ENCODE measurements at places on chromosomes 12 and 14.
A peak's percentile ranks its signal among the peaks of the same experiment; 100 is the strongest.

DNA sequence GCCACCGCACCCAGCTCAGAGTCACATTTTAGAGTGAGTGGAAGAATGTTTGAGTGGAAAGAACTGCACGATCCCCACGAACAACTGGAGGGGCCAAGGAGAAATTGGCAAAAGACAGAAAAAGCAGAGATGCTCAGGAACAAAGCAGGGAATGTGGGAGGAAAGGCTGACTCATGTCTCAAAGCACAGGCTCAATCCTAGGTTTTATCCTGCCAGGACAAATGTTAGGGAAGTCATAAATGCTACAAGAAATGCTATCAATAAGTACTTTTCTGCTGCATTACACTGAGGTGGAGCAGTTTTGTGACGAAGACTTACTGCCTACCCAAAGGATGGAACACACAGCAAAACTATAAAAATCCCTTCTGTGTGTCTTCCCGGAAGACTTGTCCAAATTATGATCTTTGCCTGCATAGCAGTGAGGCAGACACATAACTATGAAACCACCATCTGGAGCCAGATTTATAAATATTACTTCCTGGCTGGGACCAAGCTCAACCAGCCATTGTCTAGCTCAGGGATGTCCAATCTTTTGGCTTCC lies 26.7 kb downstream of the NIN start:
- DNase-seq: no peak

DNA sequence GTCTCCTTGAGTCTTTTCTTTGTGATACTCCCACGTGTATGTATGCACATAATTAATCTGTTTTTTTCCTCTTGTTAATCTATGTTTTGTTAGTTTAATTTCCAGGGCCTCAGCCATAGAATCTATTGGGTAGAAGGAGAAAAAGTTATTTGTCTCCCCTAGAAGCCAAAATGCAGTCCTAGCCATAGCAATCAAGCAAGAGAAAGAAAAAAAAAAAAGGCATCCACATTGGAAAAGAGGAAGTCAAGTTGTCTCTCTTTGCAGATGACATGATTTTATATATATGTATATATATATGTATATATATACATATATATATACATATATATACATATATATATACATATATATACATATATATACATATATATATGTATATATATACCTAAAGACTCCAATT lies 25.4 kb upstream of the ETV6 start:
- no peak for DNase-seq

GRCh38 chr14:61321385-61322010 lies at the start of gene PRKCH:
Gene PRKCH (plus strand): TSS chr14:61321579. CDS start chr14:61322102, 523 bp downstream.
- DNase-seq: peak; percentile 21

DNA sequence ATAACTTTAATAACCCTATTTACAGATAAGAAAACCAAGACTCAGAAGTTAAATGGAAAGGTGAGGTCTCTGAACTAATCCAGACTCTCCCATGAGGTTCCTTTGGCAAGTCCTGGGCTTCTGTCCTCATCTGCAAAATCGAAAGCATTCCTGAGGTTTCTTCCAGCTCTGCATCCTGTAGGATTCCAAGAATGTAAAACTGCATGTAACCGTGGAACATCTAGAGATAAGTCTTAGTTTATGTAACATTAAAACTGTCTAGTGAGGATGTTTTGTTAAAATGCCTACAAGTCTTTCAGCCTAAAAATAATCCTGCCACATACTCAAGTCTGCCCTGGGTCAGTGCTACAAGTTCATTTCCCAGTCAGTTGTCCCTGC lies 7.3 kb upstream of the ITFG2 start:
- no peak for DNase-seq

DNA sequence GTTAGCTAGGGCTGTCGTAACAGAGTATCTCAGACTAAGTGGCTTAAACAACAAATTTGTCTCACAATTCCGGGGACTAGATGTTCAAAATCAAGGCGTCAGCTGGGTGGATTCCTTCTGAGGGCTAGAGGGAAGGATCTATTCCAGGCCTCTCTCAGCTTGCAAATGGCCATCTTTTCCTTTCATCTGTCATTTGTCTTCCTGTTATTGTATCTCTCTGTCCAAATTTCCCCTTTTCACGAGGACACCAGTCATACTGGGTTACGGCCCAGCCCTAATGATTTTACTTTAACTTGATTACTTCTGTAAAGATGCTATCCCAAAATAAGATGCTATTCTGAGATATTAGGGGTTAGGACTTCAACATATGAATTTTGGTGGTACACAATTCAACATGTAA lies 119.0 kb upstream of the CPSF6 start:
- no peak for DNase-seq

GRCh38 chr14:68730811-68731425 lies 61.9 kb downstream of the ZFP36L1 start:
- no peak for DNase-seq

DNA sequence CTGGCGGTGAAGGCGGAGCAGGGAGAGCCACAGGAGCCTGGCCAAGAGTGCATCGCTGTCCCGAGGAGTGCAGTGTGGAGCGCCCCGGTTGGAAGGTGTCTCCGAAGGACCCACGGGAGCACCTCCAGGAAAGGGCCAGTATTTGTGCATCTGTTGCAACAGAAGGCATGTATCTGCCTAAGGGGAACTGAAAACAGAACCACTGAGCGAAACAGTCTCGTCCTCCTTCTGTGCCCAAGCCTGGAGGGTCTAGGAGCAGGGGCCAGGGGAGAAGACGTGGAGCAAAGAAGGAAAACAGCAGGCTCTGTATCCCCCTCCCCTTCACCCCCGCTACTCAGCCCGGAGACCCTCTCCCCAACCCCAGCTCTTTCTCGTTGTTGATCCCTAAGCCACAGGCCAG lies 5.3 kb upstream of the LRRC10 start:
- DNase-seq: no peak

- no peak for DNase-seq
Measured at GRCh38 chr14:41146391-41146790, 460.3 kb upstream of the LRFN5 start.

- DNase-seq: no peak
Measured at GRCh38 chr14:22610931-22611330, 12.8 kb downstream of the ABHD4 start.

DNA sequence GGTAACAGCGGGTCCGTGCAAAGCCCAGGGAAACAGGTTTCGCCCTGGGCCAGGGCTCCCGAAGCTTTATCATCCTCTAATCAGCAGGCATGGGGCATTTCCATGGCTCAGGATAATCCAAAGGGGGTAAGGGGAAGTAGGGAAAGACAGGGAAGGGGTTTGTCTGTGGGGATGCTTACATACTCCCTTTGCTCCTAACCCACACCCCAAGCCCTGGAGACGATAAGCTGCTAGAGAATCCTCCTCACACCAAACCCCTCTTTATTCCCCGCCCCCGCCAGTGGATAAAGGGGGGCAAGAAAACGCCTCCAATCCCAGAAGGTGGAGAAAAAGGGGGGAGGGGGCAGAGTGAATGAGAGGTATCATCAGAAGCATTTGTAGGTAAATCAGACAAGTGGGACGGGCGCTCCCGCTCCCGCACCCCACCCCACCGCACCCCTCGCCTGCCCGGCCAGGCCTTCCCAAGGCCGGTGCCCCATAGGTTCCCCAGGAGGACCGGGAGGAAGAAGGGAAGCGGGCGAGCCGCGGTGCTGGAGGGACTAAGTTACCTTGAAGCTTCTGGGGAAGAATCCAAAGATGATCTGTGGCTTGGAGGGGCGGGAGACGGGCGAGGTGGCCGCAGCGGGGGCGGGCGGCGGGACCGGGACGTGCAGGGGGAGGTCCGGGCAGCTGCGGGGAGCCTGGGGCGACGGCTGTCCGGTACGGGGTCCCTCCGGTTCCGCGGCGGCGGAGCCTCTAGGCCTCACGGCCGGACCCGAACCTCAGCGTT lies 762 bp downstream of the PPP2R5E start:
- DNase-seq: no peak

DNA sequence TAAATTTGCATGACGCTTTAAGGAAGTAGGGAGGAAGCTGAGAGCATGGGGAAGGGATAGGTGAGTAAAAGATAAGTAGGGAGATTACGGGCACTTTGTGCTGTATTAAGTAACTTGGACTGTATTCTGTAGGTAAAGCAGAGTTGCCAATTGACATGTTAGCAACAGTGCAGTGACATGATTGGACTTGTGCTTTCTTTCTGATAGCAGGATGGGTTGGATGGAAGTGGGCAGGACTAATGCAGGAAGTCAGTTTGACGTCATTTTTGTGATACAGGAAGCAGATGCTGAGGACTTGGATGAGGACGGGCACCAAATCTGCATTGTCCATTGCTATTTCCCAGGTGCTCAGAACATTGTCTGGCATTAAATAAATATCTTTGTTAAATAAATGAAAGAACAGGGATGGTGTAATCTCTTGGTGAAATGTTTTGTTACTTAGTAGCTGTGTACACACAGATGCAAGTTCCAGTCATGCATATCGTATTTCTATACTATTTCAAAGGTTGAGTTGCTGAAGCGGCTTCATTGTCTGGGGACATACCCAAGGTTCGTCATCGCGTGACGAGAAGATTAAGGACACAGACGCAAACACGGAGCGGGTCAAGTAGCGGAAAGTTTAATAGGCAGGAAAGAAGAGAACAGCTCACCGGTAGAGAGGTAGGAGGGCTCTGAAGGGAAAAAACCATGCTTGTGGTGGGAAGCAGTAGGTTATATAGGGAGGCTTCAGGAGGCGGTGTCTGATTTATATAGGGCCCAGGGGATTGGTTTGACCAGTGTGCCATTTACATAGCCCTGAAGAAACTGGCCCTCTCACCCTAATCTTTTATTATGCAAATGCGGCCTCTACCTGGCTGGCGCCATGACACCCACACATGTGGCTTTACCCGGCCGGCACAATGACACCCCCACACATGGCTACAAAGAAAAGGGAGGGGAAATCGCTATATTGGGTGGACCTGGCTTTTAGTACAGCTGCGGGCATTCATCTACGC lies 30.7 kb downstream of the GUCY2C start:
- DNase-seq: no peak

GRCh38 chr14:21652209-21652808 lies 1.3 kb upstream of the OR4E2 start:
- no peak for DNase-seq

DNA sequence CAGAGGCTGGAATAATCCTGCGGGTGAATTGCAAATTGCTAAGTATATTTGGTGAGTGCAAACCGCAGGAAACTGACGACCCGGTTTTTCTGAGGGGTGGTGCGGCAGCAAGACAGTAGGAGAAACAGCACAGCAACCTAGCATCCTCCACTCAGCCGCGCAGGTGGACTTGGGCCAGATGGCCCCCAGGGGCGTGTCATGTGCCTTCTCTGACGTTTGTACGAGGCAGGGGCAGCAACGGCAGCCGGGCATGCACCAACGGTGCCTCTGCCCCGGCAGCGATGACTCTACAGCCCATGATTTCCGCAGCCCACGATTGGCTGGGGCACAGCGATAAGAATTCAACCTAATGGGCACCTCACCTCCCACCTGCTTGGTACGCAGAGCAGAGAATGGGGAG lies 11.1 kb upstream of the CLEC2A start:
- no peak for DNase-seq

GRCh38 chr12:14135996-14136395 lies 154.6 kb upstream of the GRIN2B start:
- no peak for DNase-seq

- peak; percentile 94 for DNase-seq
Measured at GRCh38 chr14:55705651-55706364, 125.8 kb downstream of the KTN1 start.

- peak; percentile 51 for DNase-seq
Measured at GRCh38 chr12:102948941-102949352, 8.5 kb upstream of the ASCL1 start.

DNA sequence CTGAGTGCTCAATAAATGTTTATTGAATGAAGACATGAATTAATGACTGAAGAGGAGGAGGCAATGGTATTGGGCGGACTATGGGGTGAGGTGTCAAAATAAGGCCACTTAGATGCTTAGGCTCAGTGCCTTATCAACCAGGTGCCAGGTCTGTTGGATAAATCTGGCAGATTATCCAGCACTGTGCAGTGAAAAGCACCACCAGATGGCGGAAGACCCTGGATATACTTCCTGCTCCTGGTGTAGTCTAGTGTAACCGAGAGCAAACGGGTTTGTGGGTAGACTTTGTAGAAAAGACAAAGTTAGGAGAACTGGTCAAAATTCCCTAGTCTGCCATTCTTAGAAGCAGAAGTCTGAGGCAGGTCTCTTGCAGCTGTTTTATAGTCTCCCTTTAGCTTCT lies 306.3 kb downstream of the ATP23 start:
- no peak for DNase-seq

- peak; percentile 56 for DNase-seq
Measured at GRCh38 chr14:92759300-92759678, 10.9 kb upstream of the LGMN start.

DNA sequence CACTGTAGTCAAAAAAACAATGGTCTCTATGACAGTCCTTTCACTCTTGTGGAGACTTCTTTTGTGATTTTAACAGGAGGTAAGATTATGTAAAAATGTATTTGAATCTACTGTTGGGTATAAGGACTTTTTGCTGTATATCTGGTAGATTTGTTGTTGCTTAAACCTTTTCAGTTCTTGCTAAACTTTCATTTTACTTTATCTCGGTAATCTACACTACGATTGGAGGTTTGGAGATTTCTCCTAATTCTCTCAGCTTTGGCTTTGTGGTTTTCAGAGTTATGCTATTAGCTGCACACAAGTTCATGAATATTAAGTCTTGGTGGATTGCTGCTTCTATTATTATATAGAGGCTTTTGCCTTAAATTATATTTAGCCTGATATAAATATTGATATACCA lies 116.6 kb upstream of the HIF1A start:
- no peak for DNase-seq

DNA sequence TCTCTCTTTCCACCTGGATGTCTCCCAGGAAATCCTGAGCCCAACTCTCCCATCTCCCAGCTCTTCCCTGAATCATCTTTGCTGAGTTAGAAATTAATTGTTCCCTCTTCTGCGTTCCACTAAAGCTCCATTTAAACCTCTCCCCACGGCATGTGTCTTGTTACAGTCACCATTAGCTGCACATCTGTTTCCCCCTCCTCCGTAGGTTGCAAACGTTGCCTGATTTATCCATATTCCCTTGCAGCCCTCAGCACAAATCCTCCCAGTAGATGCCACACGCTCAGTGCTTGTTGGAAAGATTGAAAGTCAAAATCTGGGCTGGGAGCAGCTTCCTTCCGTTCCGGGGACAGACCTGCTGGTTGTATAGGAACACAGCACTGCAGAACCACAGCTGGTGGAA lies 90.4 kb downstream of the SLC24A4 start:
- no peak for DNase-seq

Data from NCI-H187 (cell line).